ENCODE measurements at places on chromosomes 3 and 15.

GRCh38 chr15:75185271-75186029 lies 16.2 kb upstream of the C15orf39 start:
- no peak for DNase-seq

DNA sequence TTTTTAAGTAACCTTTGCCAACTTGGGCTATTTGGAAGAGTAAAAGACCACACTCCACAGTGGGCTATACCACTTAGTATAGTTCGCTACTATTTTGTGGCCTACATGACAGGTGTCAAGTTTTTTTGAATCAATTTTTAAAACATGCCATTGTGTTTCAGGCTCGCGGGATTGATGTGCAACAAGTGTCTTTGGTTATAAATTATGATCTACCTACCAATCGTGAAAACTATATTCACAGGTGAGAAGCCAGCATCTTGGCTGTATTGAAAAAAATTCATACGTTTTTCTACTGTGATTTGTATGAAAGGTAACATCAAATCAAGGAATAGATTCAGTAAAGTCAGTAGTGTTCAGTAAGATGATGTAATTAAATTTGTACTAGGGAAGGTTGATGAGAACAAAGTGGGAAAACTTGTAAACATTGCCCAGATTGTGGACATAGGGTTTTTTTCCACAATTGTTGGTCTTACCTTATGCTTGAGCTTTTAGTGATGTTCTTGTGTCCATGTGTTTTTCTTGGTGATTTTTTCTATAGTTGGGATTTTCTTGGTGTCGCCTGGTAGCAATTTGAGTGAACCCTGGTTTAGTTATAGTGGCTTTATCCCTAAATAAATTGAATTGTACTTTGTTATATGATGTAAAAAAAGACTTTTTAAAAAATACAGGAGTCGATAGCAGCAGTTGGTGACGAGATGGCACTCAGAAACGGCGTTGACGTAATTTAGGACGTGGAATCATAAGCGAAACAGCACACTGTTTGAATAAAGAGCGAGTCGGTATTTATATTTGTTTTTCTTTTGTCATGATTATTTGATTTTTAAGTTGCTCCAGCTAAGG lies 4.5 kb downstream of the EIF4A2 start:
- DNase-seq = no peak

GRCh38 chr3:178226094-178226493 lies 310.1 kb upstream of the KCNMB2 start:
- no peak for DNase-seq

- no peak for DNase-seq
Measured at GRCh38 chr3:159902546-159903314, 85.9 kb upstream of the IL12A start.

DNA sequence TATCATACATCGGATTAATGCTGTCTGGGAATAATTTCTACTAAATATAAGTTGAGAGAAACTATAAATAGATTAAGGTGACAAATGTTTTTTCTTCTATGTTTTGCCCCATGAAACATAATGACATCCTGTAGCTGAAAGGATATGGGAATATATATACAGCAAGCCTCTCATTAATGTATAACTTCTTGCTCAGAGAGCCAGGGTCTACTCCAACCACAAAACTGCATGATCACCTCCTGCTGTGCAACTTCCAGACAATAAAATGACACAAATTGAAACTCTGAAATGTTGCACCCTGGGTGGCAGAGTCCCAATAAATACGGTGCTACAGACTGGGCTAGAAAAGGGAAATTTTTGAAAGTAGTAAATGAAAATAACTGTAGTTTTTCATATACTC lies 571.9 kb upstream of the CBLB start:
- no peak for DNase-seq

DNA sequence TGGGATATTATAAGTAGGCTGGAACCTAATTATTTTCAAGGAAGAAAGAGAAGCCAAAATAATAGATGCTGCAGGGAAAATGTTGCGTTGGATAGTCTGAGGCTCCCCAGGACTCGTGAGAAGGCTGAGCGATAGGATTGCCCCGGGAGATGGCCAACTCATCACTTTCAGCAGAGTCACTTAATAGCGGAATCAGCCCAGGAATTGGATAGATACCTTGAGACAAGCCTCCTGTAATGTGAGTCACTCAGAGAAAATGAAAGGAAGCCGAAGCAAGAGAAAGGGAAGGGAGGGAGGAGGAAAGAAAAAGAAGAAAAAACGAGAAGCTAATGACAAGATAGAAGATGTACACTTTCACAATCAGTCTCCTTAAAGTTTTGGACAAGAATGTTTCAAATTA lies 94.3 kb downstream of the SQOR start:
- DNase-seq = no peak

DNA sequence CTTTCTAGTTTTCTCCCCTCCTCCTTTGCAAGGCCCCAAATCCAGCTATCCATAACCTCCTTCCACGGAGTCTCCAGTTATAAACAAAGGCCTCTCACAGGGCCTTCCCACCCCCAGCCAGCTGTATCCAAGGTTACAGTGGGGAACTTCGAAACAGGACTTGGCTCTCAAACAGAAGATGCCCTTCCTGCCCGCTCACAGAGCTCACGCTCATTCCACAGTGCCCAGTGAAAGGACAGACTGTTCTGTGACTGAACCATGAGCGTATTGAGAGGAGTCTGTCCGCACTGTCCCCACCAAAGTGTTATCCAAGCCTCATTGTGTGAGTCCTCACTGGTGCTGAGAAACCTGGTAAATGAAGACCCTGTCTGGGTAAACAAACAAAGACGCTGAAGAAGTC lies 35.4 kb downstream of the ARHGAP31 start:
- DNase-seq = no peak

GRCh38 chr3:190362258-190362657 lies 25.7 kb upstream of the CLDN16 start:
- no peak for DNase-seq

GRCh38 chr15:68709876-68710275 lies 110.8 kb downstream of the ANP32A start:
- no peak for DNase-seq

DNA sequence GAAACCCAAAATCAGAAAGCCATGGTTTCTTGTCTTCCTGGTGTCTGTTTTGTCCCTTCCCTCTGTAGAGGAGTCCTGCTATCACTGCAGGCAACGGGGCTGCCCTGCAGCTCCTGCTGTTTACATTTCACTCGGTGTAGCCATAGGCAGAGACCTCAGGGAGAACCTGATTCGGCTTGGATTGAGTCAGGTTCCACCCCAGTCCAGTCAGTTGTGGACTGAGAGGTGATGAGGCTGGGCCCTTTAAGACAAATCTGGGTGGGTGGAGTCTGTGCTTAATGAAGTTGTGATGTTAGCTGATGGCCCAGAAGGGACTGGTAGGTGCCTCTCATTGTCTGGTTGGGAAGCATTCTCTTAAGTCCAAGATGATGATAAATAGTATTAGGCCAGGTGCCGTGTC lies 35.7 kb downstream of the FLNB start:
- no peak for DNase-seq

DNA sequence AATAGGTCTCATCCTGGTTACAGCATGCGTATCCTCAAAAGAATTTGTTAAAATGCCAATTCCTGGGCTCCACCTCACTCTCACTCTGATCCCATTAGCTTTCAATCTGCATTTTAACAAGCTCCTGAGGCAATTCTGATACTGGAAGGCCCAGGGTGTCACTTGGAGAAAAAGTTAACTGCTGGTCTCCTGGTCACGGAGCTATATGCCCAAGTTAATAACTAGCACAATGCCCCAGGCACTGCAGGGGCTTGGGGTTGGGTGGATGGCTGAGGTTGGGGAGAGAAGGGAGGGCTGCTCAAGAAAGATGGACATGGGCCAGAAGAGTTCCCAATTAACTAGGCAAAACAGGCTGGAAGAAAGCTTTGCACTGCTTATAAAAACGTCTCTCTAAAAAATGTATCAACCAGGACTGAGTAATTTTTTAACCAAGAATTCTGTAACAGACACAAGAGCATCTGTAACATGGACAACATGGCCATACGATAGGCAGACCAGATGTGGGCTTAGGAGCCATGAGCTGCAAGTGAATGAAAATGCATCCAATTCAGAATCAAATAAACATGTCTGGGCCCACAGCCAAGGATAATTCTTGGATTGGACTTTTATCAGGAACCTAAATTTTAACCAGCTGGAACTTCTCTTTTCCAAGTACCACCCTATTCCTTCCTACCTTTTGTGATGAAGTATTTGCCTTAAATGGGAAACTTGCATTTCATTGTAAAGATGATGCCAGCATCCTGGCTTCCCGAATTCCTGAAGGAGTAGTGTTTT lies 4.2 kb downstream of the IL17RD start:
- no peak for DNase-seq

DNA sequence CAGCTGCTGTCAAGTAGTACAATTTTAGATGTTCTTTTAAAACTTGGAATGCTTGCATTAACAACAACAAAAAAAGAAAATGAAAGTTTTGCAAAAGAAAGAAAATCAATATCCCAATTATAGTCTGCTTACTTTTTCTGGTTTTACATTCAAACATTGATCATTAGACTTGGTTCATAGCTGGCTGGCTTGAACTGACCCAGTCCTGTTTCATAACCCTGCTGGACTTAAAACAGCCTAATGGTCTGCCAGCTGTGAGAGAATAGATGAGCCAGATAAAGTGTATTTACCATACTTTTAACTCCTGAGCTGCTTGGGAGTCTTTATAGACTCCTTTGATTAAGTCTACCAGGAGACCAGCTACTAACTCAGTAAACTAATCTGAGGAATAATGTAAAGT lies 59.2 kb downstream of the PIAS1 start:
- DNase-seq = no peak

All from stimulated activated CD4-positive, alpha-beta T cell treated with anti-CD3 and anti-CD28 coated beads, Interleukin-1b, Interleukin-23, amount 100 ng/mL, for 1 hour (primary cell).